T1000 (cell line): ENCODE measurements at places on chromosomes 11 and 22.

DNA sequence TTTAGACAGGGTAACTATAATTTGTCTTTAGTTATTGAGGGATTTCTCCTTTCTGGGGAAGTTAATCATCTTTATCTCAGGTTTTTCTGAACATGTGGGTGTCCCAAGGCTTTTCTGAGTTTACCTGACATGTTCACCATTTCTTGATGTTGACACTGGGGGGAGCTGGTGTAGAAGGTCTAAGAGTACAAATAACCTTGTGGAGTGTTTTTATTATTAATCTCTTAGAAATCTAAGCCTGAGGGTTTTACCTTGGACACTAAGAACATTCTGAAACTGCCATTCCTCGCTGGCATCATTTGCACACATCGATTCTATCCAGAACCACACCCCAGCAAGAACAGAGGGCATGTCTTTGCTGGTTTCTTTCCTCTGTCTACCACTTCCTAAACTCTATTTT, 15.6 kb upstream of the C11orf91 start:
- DNase-seq = no peak

DNA sequence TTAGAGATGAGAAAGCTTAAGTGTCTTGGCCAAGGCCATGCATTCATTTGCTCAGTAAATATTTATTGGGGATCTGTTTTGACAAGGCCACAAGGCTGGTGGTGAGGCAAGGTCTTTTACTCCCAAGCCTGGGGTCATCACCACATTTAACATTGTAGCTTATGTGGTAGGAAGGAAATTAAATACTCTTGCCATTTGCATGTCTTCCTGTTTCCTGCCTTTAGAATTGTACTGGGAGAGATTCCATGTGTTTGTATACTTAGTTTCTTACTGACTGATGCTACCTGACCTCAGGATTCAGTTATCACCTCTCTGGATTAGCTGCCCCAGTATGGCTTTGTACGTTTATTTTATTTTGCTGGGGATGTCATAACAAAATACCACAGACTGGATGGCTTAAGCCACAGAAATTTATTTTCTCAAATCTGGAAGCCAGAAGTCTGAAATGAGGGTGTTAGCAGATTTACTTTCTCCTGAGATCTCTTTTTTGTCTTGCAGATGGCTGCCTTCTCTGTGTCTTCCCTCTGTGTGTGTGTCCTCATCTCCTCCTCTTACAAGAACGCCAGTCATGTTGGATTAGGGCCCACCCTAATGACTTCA, 44.8 kb downstream of the SPECC1L start:
- DNase-seq = no peak

DNA sequence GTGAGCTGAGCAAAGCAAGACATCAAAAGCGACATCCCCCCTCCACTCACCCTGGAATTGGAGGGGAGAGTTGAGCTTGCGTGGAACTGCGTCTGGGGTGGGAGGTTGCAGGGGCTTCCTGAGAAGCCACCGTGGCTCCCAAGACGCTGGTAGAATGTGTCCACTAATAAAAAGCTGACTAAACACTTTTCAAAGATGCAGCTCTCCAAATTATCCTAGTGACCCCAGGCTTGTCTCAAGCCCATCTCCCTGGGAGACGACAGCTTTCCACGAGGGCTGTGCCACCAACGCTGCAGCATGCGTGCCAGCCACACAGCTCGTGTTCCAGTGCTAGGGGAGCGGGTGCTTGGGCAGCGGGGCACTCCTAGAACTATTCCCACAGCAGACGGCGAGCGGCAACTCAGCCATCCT, 6.3 kb upstream of the GAL start:
- DNase-seq = no peak

- no peak for DNase-seq
Observed at GRCh38 chr22:47144076-47144765, 381.8 kb downstream of the TBC1D22A start.

- DNase-seq = no peak
Observed at GRCh38 chr22:22362936-22363335, 118.3 kb downstream of the VPREB1 start.

GRCh38 chr22:49883294-49883640, 29.6 kb downstream of the ZBED4 start:
- DNase-seq = no peak

DNA sequence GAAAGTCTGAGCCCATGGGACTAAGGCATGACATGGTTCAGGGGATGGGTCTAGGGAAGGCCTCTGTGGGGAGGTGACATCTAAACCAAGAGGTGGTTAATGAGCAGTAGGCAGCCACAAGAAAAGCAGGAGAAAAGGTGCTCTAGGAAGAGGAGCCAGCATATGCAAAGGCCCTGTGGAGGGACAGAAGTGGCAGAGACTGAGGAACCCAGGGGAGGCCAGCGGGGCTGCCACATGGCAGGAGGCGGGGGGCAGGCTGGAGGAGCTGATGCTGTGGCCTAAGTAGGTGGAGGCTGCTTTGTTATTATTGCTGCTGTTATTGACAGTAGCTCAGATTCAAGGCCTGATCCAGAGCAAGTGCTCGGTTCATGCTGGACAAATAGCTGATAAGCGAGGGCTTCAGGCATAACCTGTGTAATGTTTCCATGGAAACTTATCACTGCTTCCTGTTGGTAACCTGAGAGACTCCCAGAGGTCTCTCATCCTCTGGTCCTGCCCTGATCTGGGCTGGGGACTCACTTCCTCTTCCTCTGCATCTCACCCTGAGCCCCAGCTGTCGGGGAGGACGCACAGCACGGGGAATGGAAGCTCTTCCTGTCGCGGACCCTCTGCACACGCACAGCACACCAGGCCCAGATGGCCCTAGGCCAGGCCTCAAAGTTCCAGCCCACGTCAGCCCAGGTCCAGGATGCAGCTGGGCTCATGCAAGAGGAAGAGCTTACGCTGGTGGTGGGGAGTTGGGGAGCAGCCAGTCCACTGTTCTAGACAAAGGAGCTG, 75.2 kb upstream of the TP53I11 start:
- DNase-seq = no peak

DNA sequence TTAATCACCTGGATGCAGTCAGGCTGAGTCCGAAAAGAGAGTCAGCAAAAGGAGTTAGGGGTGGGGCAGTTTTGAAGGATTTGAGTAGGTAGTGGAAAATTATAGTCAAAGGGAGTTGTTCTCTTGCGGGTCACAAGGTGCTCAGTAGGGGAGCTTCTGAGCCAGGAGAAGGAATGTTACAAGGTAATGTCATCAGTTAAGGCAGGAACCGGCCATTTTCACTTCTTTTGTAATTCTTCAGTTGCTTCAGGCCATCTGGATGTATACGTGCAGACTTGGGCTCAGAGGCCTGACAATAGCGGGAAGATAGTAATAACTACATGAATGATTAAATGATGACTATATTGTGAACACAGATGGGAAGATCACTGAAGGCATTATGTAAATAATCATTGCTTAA, 6.2 kb downstream of the SC5D start:
- DNase-seq = no peak

GRCh38 chr22:46121079-46121478, 29.2 kb upstream of the PPARA start:
- DNase-seq = no peak

DNA sequence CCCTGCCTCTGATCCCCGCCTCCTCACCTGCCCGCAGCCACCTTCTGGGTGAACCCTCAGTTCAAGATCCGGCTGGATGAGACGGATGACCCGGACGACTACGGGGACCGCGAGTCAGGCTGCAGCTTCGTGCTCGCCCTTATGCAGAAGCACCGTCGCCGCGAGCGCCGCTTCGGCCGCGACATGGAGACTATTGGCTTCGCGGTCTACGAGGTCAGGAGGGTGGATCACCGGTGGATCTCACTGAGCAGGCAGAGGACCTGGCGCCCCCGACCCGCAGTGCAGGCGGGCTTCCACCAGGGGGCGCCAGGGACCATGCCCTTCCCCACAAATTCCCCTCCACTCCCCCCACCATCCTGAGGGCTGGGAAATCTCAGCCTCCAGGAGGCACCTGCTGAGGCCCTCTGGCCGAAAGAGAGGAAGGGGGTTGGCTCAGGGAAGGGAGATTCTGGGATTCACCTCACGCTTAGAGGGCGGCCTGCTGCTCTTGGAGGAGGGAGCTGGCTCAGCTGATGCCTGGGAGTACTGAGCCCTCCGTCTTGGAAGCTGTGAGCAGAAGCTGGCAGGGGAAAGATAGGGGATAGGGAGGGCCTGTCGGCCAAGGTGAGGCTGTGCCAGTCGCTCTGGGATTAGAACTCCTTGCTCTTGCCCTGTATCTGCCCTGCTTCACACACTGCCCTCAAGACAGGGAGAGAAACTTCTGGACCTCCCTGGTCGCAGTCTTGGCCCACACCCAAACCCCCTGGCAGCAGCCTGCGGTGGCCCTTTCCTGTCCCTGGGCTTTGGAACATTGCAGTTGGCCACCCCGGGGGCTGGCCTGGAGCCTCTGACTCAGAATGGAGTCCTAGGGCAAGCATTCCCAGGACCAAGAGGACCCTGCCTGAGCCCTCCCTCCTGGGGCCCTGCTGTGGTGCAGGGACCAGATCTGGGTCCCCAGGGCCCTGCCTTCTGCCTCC, 23.2 kb downstream of the CAPN1 start:
- peak; percentile 37 for DNase-seq

- no peak for DNase-seq
Observed at GRCh38 chr11:64185175-64185692, 737 bp upstream of the STIP1 start.

GRCh38 chr11:4480577-4481239, 1.7 kb upstream of the OR52K1 start:
- no peak for DNase-seq

DNA sequence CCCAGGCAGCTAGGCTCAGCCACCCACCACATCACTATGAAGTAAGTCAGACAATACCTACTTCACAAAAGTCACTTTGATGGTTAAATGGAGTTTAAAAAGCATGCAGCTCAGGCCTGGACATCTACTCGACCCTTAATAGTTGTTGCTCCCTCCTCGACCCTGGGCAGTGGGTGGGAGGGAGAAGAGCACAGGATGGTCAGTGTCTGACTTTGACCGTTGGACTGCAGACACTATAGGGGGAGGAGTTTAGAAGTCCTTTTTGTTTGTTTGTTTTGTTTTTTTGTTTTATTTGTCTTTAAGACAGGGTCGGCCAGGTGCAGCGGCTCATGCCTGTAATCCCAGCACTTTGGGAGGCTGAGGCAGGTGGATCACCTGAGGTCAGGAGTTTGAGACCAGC, 38.6 kb upstream of the XBP1 start:
- DNase-seq = no peak

DNA sequence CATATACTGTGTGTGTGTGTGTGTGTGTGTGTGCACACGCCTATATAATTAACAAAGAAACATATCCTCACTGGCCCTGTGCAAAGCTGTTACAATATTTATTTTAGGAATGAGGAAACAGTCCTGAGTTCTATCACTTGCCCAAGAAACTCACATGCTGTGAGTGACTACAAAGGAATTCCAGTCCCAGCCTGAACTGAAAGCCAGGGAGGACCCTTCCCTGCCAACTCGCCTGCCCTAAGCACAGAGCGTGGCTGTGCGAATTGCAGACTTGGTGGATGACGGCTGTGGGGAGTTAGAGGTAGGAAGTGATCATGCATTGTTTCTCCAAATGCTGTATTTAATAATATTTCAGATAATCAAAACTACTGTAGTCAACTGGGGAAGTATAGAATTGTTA, 26.4 kb upstream of the CD5 start:
- DNase-seq = no peak

DNA sequence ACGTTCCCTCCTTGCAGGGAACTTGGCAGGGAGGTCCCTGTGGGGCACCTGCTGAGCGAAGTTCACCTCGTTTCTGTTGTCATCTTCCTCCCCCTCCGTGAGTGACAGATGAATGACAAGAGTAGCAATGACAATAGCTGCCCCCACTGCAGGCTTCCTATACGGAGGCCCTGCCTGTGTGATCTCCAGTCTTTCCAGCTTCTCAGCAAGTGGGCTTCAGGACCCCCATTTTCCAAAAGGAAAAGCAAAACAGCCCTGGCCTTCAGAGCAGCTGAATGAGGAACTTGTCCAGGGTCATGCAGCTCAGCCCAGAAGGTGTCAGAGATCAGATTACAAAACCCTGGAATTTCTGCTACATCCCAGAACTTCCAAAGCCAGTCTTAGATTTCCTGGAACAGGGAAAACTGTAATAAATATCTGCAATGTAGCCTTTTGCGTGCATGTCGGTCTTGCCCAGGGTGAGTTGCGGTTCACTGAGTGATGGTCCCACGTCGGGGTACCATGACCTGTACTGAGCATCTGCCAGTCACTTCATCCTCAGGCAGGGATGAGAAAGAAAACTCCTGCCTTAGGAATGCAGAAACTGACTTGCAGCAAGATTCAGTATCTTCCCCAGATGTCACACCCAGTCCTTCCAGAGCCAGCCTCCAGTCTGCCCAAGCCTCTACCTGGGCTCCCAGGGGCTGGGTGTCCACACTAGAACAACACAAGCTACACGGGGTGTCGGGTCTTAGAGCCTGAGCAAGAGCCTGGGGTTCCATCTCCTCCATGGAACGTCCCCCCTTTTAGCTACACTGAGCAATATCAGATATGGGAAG, 1457.0 kb downstream of the BRD1 start:
- no peak for DNase-seq

- no peak for DNase-seq
Observed at GRCh38 chr11:113238721-113239120, 75.7 kb upstream of the TTC12 start.

- DNase-seq = no peak
Observed at GRCh38 chr11:14073849-14074476, 111.4 kb downstream of the SPON1 start.

- DNase-seq = no peak
Observed at GRCh38 chr11:94647926-94648325, 80.8 kb downstream of the PIWIL4 start.

DNA sequence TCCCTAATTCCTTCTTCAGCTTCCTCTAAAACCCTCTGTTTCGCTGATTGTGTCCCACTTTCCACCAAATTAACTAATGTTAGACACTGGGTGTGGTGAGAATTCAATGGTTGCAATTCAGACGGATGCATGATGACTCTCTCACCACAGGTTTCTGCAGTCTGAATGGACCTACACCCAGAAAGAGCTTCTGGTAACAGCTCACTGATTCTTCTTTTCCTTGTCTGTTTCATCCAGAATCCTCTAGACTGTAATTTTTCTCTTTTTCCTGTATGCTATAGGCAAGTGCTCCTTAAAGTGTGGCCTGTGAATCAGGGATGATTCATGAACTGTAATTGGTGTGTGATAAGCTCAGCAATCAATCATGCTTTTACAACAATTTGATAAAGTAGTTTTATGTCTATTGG, 18.1 kb downstream of the MMP10 start:
- DNase-seq = no peak

GRCh38 chr22:35085621-35086020, 19.7 kb downstream of the ISX start:
- DNase-seq = no peak

DNA sequence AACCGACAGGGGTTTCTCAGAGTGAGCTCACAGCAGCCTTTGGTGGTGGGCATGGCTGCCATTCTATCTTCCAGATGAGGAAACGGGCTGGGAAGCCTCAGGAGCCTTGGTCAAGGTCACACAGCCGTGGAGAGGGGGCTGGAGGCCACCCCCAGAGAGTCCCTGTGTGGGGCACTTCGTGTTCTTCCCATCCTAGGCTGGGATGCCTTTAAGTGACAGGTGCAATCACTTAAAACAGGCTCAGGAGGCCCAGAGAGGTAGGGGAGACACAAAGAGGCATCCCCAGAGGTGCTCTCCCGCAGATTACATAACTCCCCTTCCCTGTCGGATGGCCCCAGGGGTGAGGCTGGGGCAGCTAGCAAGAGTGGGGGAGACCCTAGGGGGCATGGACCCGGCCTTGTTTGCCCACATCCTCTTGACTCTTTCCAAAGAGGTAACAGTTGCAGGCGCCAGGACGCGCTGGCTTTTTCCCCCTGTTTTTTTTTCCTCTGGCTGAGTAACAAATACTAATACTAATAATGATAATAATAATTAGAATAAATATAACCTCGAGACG, 17.5 kb upstream of the SHISAL1 start:
- no peak for DNase-seq
